ENCODE measurements at places on chromosomes 2 and 18. TPM values are rescaled to one million over a fixed set of nuclear protein-coding genes. Genes with fewer than 3 reads are reported as not detected.
A peak's percentile ranks its signal among the peaks of the same experiment; 100 is the strongest.

The PSMA8 gene
- total RNA-seq: not detected

The TXNDC2 gene
- total RNA-seq: not detected

The STARD6 gene
- 0.54 TPM for total RNA-seq

The SLC19A3 gene
- total RNA-seq: 0.62 TPM

The D2HGDH gene
- total RNA-seq: 11.4 TPM

The SIX2 gene
- total RNA-seq: 2.0 TPM

The ABCB11 gene
- total RNA-seq: 1.9 TPM

The VWA3B gene
- total RNA-seq: not detected

The ITPRIPL1 gene
- 1.8 TPM for total RNA-seq

The FSHR gene
- not detected for total RNA-seq

The MALL gene
- total RNA-seq: 2.6 TPM

The ASPRV1 gene
- total RNA-seq: 0.87 TPM

- no peak for DNase-seq
These were observed 10.5 kb downstream of the ATG16L1 start for GRCh38 chr2:233261819-233262555.

GRCh38 chr2:106306387-106306786, 112.3 kb upstream of the UXS1 start:
- no peak for DNase-seq

DNA sequence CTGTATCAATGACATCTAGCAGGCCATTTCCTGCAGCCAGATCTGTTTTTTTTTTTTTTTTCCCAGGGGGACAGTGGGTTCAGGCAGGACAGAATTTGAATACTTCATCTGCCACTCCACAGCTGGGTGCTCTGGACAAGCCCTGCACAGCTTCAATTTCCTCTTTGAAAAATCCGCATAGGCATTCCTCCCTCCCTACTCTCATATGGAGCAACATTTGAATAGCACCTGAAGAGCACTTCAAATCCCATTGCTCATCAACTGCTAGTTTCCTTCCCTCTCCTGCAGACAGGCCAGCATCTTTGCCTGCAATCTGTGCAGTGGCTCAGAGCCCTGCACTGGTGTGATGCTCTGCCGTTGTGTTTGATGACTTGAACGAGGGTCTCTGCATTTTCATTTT, 326.3 kb downstream of the TSN start:
- no peak for DNase-seq

DNA sequence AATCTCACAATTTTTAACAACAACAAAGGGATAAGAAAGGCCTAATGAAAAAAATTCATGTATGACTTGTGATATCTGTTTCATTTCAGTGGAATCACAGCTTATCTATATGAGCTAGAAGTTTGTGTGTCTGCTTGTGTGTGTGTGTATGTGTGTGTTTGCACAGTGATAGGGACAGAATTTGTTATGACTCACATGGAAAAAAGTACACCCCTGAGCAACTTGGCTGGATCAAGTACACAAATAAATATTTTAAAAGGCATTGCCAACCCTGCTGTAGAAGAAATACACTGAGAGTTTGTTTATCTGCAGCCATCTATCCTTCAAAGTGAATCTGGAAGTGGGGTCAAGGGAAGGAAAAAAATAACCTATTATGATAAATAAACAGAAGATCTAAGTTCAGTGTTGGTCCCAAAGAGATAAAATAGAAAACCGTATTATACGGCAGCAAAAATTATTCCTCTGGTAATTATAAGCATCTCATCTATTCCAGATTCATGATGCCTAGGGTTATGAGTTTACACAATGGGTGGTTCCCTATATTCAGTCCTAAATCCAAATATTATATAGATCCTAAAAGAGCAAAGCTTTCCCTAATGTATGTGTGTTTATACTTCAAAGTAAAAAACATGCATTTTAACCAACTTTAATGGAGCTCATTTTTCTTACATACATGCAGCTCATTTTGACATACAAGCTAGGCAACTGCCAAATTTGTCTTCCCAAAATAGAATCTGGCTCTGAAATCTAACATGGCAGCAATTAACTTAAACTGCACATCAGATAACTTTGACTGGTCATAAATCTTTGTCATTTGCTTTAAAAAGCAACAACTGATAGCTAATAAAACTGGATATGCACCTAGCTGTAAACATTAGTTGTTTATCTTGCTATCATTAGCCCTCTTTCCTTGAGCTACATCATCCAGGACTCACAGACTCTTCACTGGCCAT, 420.6 kb downstream of the IRS1 start:
- no peak for DNase-seq

DNA sequence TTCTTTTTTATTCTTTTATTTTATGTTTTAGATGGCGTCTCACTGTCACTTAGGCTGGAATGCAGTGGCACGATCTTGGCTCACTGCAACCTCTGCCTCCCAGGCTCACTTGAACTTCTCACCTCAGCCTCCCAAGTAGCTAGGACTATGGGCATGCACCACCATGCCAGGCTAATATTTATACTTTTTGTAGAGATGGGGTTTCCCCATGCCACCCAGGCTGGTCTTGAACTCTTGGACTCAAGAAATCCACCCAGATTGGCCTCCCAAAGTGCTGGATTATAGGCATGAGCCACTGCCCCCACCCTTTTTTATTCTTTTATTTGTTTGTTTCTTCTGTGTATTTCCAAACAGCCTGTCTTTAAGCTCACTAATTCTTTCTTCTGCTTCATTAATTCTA, 306.7 kb upstream of the THUMPD2 start:
- DNase-seq: no peak

GRCh38 chr2:99821039-99821438, 321.4 kb downstream of the AFF3 start:
- DNase-seq: no peak

DNA sequence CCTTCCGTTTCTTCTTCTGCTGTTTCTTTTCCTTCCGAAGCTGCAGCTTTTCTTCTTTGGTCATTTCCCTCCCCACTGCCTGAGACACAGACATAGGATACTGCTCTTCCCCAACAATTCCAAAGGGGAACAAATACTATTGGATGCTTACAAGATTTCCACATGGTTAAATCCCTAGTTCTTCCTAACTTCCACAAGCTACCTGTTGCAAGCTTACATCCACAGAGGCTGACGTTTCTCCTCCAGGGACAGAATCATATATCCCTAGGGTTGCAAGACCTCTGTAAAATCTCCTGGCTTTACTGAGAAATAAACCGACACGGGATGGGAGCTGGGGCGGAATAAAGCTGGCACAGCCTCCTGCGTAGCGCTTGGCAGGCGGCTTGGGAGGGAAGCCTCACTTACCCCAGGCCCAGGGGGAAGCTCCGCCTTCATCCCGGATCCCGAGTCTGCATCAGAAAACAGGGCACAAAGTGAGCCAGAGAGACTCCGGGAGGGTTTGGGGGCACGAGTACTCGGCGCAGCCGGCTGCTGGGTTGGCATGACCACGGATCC, 590 bp downstream of the EIF2B4 start:
- no peak for DNase-seq

GRCh38 chr18:21741562-21742314, 1.1 kb downstream of the MIB1 start:
- peak; percentile 44 for DNase-seq

DNA sequence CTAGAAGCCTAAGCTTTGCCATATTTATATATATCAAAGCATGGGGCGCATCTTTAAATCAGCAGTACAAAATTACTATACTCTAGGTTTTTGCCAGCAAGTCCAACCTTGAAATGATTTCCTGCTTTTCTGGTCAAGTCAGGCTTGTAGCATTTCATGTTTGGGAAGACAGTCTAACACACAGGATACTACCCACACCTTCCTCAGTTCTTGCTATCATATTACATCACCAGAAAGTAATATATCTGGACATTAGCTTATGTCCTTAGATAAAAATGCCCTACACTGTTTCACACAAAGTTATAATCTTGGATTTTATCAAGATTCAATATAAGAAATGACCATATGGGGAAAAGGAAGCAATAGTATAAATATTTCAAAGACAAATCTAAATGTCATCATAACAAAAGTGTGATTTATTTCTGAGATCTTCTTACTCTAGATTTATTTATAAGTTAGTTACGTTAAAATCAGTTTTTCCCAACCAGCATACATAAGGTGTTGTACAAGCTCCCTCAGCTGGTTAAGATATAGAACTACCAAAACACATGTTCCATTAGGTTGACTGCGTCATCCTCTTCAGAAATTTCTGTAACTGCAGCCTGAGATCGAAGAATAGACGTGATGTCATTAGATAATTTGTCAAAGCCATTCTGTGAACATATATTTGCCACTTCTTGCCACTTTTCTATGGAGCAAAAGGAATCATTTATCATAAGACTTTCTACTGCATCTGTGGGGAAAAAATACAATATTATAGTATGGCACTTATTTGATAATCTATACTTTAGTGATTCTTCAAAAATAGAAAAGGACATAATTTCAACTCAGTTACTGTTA, 56.6 kb downstream of the CLHC1 start:
- DNase-seq: no peak

GRCh38 chr2:127577973-127578372, 42.5 kb downstream of the MYO7B start:
- DNase-seq: no peak

DNA sequence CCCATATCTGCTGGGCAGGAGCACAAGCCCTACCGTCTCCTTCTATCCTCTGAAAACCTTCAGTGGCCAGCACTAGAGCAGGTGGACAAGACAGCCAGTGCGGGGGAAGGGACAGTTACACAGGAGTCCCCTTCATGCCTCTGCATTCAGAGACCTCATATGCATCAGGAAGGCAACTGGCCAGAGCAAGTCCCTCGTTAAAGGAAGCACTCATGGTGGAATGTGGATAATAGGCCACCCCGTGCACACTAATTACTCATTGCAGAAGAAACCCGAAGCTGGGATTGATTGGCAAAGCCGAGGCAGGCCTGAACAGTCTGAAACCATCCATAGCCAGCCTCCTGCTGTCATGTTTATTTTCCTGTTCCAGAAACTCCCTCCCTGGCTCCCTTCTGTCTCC, 11.2 kb downstream of the KIAA2012 start:
- no peak for DNase-seq

- DNase-seq: no peak
These were observed 37.6 kb downstream of the IL1R2 start for GRCh38 chr2:102029405-102029804.

DNA sequence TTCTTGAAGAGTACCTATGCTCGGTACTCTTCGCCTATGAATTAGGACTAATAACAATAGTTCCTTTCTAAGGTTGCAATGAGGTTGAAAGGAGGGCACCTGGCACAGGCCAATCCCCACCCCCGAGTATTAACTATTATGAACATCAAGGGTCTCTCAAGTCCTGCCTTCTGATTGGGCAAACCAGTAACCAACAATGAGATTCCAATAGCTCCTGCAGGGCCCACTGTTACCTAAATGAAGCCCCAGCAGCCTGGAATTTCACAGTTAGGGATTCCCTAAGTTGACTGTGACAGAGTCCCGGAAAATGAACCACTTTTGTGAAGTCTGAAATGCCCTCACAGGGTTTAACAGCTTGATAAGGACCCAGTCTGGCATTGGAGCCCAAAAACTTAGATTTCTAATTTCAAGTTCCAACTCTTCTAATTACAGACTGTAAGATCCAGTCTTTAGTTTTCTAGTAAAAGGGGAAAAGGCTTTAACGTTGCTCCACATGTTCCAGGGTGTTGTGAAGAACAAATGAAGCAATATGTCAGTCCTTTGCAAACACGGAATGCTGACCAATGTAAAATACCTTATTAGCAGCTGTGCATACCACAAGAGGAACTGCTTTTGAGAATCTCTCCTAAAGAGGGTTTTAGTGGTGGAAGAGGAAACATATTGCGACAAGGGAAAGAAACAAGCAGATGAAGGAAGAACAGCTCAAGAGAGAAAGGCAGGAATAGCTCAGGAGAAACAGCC, 277.7 kb upstream of the MAP2 start:
- DNase-seq: no peak

- no peak for DNase-seq
These were observed 161.6 kb downstream of the NEDD4L start for GRCh38 chr18:58205443-58206160.

GRCh38 chr2:95346738-95347671, 49.9 kb downstream of the KCNIP3 start:
- peak; percentile 47 for DNase-seq

DNA sequence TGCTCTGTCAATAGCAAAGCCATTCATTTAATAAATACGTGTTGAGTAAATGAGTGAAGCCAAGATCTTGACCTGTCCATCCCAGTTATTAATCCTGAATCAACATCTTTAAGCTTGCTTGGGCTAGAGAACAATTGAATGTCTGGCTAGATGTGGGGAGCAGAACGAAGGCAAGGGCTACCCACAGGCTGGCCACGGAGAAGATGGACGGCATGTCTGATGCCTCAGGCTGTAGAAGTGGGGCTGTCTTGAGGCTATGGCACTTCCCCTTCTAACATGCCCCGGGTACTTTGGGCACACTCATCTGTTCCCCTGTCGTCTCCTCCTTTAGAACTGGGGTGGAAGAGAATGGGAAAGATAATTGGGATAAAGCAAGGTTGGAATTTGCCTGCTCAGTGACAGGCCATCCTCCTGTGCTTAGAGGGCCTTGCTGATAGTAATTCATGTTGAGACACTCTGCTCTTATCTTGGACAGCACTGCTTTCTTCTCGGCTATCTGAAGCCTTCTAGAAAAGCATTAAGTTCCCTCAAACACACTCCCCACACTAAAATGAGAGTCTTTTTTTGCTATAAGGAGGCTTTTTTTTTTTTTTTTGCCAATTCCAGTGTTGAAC, 225.7 kb downstream of the MREG start:
- no peak for DNase-seq

- no peak for DNase-seq
These were observed 1036.5 kb upstream of the FANCL start for GRCh38 chr2:59277671-59278070.

- peak; percentile 4 for DNase-seq
These were observed 1072.4 kb downstream of the RPIA start for GRCh38 chr2:89763581-89764485.

- DNase-seq: no peak
These were observed 116.8 kb upstream of the HNMT start for GRCh38 chr2:137847443-137847842.

DNA sequence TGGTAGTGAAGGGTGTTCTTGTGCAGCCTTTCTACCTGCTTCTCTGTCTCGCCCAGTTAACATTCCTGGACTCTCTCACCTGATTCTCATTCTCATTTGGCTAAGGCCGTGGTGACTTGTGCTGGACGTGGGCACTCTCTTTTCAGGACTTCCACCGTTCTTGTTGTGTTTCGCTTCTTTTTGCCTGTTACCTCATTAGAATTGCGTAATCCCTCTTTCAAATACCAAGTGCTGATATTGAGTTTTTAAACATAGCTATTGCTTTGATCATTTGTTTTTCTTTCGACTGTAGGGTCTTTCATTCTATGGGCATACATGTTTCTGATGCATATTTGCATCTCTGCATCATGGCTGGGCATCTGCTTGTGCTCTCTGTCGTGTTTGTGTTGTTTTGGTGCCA, 287.0 kb downstream of the ALPK2 start:
- no peak for DNase-seq

- DNase-seq: peak; percentile 12
These were observed 110.7 kb downstream of the COLEC12 start for GRCh38 chr18:389658-390357.

GRCh38 chr2:216354306-216354705, 18.0 kb downstream of the MARCHF4 start:
- DNase-seq: no peak

- no peak for DNase-seq
These were observed 173.7 kb downstream of the ASXL3 start for GRCh38 chr18:33751613-33752221.

- DNase-seq: no peak
These were observed 2.8 kb downstream of the GCFC2 start for GRCh38 chr2:75707901-75708300.
